ENCODE measurements at places on chromosomes 12 and 14.

DNA sequence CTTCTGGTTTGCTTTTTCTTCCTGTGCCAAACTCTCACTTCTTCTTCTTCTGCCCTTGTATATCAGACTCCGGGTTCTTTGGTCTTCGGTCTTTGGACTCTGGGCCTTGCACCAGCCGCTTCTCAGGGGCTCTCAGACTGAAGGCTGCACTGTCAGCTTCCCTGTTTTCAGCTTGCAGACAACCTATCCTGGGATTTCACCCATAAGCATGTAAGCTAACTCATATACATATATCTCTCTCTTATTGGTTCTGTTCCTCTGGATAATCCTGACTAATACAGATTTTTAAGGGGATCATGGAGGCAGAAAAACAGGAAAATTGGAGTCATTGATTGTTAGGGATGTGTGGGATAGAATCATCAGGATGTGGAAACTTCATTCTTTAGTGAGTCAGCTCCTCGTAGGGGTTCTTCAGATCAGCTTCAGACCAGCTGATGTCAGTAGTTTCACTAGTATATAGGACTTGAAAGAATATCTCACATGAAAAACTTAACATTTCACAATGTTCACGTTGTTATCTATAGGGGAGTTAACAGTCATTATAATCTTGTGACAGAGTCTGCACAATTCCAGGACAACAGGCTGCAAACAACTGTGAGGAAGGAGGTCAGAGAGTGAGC lies 102.9 kb downstream of the RASSF9 start:
- DNase-seq: no peak

GRCh38 chr12:51219322-51219721 lies 1.5 kb upstream of the POU6F1 start:
- DNase-seq: no peak

DNA sequence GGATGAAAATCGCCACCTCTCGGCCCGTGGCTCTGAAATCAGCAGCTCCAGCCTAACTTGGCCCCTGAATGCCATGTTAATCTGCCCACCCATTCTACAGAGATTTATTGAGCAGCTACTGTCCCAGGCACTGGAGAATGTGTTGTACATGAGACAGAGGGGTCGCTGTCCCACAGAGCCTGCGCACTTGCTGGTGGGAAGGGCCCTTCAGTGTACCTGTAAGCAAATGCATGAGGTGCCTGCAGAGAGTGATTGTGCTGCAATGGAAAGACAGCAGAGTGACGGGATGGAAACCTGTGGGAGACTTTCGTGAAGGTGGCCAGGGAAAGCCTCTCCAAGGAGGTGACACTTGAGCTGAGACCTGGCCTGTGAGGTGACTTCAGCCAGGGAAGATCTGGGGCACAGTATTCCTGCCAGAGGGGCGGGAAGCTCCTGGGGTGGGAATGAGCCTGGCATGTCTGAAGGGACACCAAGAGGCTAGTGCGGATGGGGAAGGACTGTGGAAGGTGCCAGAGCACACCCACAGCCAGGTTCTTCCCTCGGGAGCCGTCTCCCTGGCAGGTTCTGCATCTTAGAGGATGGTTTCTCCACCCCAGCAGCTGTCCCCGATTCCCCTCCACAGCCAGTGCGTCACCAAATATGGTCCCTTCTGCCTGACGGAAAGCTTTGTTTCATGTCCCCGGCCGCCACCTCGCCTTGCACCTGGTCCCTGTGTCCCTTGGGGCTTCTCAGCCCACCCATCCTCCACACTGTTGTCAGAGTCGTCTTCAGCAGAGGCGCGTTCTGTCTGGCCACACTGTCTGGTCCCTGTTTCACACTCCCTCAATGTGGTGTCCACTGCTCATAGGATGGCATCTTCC lies 8.7 kb downstream of the SMIM41 start:
- DNase-seq: peak; percentile 18

GRCh38 chr14:54627540-54628363 lies 60.8 kb downstream of the SAMD4A start:
- peak; percentile 37 for DNase-seq

GRCh38 chr14:104202259-104203070 lies 64.1 kb downstream of the KIF26A start:
- no peak for DNase-seq

DNA sequence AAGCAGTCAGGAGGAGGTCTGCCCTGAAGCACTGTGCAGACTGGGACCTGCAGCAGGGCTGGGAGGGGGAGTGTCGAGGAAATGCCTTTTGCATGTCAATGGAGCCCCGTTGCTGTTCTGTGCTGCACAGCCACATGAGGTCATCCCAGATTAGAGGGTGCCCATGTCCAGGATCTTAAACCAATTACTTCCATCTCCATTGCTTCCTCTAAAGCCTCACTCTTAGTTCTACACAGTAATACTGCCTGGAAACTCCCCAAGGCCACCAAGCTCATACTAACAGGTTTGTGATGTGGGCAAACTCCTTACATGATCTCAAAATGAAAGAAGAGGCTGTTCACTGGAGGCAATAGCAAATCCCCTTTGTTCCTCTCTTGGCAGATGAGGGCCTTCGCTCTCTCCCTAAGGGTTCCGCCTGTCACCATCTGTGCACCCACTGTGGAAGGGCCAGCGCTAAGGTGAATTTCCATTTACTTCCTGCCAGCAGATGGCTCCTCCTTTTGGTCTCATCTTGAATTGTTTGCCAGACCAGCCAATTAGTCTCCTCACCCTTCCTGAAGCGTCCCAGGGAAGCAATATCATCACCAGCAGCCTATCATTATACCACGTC lies 35.4 kb upstream of the LTA4H start:
- DNase-seq: no peak

DNA sequence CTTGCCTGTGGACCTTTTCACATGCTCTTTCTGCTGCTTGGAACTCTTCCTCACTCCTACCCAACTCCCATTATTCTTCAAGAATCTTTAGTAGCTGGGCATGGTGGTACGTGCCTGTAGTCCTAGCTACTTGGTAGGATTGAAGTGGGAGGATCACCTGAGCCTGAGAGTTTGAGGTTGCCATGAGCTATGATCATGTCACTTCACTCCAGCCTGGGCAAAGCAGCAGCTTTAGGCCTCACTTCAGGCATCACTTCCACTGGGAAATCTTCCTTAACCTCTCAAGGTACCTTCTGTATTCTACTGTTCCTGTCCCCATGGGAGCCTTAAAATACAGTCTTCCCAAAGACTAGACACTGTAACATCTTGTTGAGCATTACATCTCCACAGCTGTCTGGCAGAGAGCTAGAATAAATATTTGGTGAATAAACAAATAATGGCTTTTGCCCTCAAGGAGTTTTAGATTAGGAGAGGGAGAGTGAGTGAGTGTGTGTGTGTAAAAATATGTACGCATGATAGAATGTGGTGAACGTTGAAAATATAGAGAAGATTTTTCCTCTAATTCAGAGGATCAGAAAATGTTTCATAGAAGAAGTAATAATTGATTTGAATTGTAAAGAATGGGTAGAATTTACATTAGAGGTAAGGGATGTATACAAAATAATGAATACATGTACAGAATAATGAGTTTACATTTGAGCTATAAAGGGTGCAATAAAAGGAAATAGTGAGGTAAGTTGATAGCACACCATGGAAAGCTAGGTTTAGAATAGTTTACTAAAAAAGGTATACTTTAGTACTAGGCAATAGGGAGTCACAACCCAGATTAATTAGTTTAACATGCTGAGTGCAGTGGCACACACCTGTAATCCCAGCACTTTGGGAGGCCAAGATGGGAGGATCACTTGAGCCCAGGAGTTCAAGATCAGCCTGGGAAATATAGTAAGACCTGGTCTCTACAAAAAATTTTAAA lies 29.2 kb upstream of the BMAL2 start:
- DNase-seq: no peak
